Thoracic aorta endothelial cell (primary cell): ENCODE measurements at places on chromosomes 2 and 18. TPM values are rescaled to one million over a fixed set of nuclear protein-coding genes. Genes with fewer than 3 reads are reported as not detected.

The C2orf81 gene
- total RNA-seq = 0.40 and 0.50 TPM in 2 replicates

The CCL20 gene
- 0.22 TPM in 1 of 2 replicates, not detected in the other for total RNA-seq

The PTGR3 gene
- 17.7 and 19.9 TPM in 2 replicates for total RNA-seq

The TTL gene
- 94.3 and 102 TPM in 2 replicates for total RNA-seq

The CCDC102B gene
- 0.93 and 1.7 TPM in 2 replicates for total RNA-seq

The UCN gene
- total RNA-seq = 0.13 and 0.36 TPM in 2 replicates

The CAPN14 gene
- under 0.01 and 0.14 TPM in 2 replicates for total RNA-seq

The ERFE gene
- total RNA-seq = 0.79 and 1.2 TPM in 2 replicates

The INHBB gene
- 0.79 and 3.9 TPM in 2 replicates for total RNA-seq

The RSAD2 gene
- 0.13 and 0.43 TPM in 2 replicates for total RNA-seq

The VAMP8 gene
- total RNA-seq = 15.8 and 28.9 TPM in 2 replicates

The DLX1 gene
- 0.07 TPM in 1 of 2 replicates, not detected in the other for total RNA-seq

The POTEE gene
- 0.07 and 0.40 TPM in 2 replicates for total RNA-seq
